NCI-H345 (cell line): ENCODE measurements at places on chromosomes 4 and X.

- no peak for DNase-seq
These were observed 184.7 kb upstream of the HCCS start for GRCh38 chrX:10926404-10926803.

DNA sequence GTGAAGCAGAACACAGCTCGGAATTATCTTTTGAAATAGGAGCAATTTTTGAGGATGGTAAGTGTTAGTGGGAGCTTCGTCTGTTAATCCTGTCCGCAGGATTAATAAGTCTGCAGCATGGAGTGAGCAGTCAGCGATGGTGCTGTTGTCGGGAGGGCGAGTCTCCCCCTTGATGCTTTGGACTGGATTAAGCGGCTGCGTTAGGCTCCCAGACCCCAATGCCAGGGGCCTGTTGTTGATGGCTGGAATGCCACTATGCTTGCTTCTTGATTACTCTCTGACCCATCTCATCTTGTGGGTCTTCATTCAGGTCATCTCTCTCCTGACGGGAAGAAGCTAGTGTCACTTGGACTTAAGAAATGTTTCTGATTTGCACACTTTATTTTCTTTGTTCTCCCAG, 332.6 kb downstream of the ARHGAP10 start:
- DNase-seq = no peak

- DNase-seq = no peak
These were observed 55.4 kb upstream of the ANXA3 start for GRCh38 chr4:78496021-78496643.

DNA sequence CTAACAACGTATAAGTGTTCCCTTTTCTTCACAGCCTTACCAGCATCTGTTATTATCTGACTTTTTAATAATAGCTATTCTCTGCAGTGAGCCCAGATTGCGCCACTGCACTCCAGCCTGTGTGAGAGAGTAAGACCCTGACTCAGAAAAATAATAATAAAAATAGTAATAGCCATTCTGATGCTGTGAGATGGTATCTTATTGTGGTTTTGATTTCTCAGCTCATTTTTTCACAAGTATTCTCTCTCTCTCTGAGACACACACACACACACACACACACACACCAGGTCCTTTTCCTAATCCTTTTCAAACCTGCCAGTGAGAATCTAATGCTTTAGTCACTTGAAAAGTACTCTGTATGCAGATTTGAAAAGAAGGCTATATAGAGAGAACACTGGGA, 89.8 kb downstream of the CHIC2 start:
- DNase-seq = no peak

- DNase-seq = peak; percentile 10
These were observed 138.6 kb upstream of the NKX1-1 start for GRCh38 chr4:1544861-1545281.

DNA sequence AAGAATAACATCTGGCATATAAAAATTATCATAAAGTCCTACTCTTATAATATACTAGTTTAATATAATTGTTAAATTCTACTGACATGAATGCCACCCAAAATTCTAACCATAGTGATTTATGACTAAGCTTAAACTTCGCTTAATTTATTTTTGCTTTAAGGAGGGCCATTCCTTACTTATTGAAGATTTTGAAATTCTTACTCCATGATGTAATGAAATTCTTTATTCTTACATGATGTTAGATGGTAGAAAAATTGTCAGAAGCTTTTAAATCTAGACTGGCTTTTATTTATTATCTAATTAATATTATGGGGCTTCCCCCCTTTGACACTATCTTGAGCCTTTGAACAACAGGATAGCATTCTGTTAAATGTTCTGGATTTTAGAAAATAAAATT, 19.5 kb upstream of the SUPT20HL2 start:
- no peak for DNase-seq

GRCh38 chr4:38923746-38924145, 56.1 kb downstream of the FAM114A1 start:
- no peak for DNase-seq

DNA sequence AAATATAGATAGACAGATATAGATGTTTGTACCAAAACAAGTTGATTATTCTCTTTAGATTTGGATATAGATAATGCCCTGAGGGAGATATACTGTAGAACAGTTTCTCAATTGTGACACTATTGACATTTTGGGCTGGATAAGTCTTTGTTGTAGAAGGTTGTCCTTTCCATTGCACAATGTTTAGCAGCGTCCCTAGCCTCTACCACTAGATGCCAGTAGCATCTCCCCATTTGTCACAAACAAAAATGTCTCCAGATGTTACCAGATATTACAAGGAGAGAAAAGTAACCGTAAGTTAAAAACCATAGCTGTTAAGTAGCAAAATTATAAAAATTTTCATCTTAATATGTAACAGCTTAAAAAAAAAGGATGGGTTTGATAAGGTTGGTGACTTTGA, 2595.3 kb downstream of the ARAP2 start:
- DNase-seq = no peak

DNA sequence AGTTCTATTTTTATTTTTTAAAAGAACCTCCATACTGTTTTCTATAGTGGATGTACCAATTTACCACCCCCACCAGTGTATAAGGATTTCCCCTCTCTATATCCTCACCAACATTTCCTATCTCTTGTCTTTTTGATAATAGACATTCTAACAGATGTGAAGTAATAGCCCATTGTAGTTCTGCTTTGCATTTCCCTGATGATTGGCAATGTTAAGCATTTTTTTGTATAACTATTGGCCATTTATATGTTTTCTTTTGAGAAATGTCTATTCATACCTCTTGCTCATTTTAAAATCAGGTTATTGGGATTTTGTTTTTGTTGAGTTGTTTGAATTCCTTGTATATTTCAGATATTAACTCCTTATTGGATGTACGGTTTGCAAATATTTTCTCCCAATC, 251.1 kb upstream of the HTR2C start:
- DNase-seq = no peak

DNA sequence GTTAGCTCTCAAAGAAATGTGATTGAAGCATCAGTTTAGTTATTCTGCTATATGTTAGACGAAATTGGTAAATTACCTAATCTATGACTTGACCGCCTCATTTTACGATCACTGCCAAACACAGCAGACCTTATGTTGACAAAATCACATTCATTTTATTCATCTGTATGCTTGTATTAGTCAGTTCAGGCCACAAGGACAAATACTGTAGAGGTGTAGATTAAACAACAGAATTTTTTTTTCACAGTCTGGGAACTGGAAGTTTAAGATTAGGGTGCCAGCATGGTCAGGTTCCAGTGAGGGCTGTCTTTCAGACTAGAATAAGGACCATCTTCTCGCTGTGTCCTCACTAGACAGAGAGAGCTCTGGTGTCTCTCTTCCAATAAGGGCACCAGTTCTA, 177.1 kb downstream of the NWD2 start:
- DNase-seq = no peak

DNA sequence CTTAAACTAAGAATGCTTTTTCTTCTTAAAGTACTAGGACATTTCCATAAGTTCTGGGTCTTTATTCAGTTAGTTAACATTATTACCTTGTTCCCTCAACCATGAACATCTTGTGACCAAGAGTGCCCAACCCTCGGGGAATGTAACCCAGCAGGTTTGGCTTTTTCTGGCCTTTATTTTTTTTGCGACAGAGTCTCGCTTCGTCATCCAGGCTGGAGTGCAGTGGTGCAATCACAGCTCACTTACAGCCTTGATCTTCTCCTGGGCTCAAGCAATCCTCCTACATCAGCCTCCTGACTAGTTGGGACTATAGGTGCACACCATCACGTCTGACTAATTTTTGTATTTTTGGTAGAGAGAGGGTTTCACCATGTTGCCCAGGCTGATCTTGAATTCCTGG, 65.1 kb downstream of the USP11 start:
- DNase-seq = no peak

DNA sequence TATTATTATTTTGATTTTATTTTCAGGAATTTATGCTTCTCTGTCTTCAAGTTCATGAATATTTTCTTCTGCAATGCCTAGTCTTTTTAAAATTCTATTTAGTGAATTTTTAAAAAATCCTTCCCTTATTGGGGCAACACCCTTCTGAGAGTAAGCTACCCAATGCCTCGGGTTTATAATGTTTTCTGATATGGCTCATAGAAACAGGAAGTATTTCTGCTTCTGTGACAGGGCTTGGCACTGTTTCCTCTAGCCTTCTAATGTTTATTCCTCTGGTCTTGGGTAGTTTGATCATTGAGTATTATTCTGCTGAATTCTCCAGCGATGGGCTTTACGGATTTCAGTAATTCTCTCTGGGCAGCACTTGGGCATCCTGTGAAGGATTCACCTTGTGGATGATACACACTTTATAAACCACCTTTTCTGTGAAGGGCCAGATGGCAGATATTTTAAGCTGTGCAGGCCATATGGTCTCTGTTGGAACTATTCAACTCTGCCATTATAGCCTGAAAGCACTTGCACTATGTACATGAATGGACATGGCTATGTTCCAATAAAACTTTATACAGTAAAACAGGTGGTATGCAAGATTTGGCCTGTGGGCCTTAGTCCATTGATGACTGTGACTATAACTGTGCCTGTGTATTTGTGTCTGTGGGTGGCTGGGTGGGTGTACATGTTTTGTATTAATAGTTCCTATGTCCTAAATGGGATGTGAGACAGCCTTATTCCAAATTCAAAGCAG, 95.9 kb upstream of the FAT1 start:
- no peak for DNase-seq

DNA sequence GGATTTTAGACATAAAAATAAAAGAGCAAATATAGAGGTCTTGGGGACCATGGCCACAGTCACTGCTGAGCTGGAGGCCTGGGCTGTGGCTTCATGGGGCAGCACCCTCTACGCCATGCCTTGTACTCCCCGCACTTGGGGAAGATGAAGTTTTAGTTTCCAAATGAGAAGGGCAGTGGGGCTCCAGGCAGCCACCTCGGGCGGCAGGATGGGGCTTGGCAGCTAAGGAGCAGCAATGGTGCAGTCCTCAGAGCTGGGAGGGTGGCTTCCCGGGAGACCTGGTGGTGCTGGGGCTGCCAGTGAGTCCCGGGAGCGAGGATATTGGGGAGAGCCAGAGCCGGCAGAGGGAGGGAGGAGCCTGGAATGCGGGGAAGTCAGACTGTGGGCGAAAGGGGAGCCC, 2.4 kb downstream of the CXCR3 start:
- DNase-seq = no peak

DNA sequence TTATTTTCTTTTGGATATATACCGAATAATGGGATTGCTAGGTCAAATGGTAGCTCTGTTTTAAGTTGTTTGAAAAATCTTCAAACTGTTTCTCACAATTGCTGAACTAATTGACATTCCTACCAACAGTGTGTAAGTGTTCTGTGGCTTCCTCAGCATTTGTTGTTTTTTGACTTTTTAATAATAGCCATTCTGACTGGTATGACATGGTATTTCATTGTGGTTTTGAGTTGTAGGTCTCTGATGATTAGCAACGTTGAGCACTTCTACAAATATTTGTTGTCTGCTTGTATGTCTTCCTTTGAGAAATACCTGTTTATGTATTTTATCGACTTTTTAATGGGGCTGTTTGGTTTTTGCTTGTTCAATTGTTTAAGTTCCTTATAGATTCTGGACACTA, 680.1 kb upstream of the GRIA3 start:
- no peak for DNase-seq

DNA sequence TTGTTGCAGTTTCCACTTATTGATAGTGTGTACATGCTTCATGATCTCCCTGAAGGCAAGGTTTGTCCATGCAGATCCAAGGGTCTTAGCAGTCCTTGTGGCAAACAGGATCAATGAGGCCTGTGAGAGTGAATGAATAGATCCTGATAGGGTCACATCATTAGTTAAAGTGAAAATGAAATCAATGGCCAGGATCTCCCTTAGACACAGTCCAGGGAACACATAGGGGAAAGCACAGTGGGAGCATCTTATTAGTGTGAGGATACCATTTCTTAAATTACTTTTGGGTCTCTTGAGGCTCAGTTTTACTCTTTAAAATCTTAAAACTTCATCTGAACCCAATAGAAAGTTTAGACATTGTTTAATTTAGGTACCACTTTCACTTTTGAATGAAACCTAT, 59.3 kb downstream of the ARHGAP6 start:
- no peak for DNase-seq

GRCh38 chr4:72994670-72995069, 74.8 kb downstream of the COX18 start:
- no peak for DNase-seq

DNA sequence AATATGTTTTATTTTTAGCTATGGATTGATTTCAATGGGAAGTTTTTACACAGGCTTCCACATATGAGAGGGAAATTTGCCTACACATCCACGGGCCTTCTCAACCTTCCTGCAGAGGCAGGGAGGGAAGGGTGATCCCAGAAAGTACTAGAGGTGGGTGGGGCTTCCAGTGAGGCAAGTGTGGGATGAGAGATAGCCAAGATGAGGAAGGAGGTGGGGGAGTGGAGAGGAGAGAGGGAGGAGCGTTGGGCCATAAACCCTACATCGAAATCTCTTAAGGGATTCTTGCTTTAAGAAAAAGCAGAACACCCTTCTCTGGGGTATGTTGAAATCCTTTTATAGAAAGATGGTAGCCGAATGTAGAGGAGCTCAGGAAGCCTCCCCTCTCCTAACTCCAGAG, 19.0 kb downstream of the NKX6-1 start:
- DNase-seq = no peak

DNA sequence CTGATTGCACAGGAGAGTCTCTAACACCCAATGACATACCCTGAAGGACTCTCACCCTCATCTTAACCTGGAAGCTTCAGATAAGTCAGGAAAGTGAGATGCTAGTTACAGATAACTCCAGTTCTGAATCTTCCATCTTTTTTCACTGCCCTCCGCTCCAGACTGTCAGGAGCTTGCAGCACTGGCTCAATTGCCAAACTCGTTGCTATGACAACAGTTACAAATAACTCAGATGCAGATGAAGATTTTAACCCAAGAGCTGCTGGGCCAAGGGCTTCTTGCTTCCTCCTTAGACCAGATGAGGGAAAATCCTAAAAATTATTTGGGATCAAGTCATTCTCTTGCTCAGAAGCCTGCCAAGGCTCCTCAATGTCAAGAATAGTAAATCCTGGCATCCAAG, 109.1 kb upstream of the HUWE1 start:
- no peak for DNase-seq

GRCh38 chr4:88144048-88144447, 14.4 kb downstream of the ABCG2 start:
- no peak for DNase-seq

GRCh38 chrX:7462110-7462509, 314.2 kb upstream of the PUDP start:
- no peak for DNase-seq
